Heart right ventricle (tissue), 16 donors: ENCODE measurements at places on chromosomes 16 and 17. TPM values are rescaled to one million over a fixed set of nuclear protein-coding genes. Genes with fewer than 3 reads are reported as not detected.

The ETV4 gene
- 0.70 TPM for total RNA-seq

The GPR139 gene
- not detected for total RNA-seq

The SLC38A8 gene
- total RNA-seq = not detected

The TNRC6C gene
- 27.4 TPM for total RNA-seq

The CLEC18A gene
- total RNA-seq = 0.37 TPM

The PRAC2 gene
- not detected for total RNA-seq

The ASGR2 gene
- total RNA-seq = 0.20 TPM

The KRT39 gene
- total RNA-seq = not detected

The RPTOR gene
- total RNA-seq = 28.8 TPM

The KRTAP4-1 gene
- total RNA-seq = not detected

The NACA2 gene
- total RNA-seq = not detected

The COL1A1 gene
- total RNA-seq = 42.0 TPM

The TBKBP1 gene
- 12.0 TPM for total RNA-seq

The FGF11 gene
- 8.1 TPM for total RNA-seq

The CNGB1 gene
- not detected for total RNA-seq

The VAT1L gene
- total RNA-seq = 10.3 TPM

The IKZF3 gene
- total RNA-seq = 0.22 TPM
